CD4-positive, alpha-beta memory T cell (primary cell): ENCODE measurements at places on chromosomes 4 and X.

- H3K27me3 ChIP-seq: no peaks in the 10 kb centered on the region
- DNase-seq: no peak
- H3K27ac ChIP-seq: no peak overlapping the region
- no peaks in the 10 kb centered on the region for H3K36me3 ChIP-seq
- H3K4me3 ChIP-seq: no peak overlapping the region
Measured at GRCh38 chr4:186592966-186593586, 37.7 kb upstream of the MTNR1A start.

DNA sequence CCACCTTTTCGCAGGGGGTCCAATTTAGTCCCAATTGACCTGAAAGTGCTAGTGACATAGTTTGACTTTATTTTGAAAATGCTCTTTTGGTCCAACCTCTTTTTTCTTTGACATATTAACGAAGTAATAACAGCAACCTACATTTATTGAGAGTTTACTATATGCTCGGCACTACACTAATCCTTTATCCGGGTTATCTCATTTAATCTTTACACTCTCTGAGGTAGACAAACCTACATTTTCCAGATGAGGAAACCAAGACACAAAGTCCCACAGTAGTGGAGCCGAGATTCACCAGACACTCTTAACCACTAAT lies 307 bp upstream of the ATRX start:
- H3K36me3 ChIP-seq: no peaks in the 10 kb centered on the region
- peak overlapping the region; percentile 90 for H3K27ac ChIP-seq
- no peaks in the 10 kb centered on the region for H3K27me3 ChIP-seq
- H3K4me3 ChIP-seq: peak overlapping the region; percentile 57
- no peak for DNase-seq
- peaks cover 44% of the 10 kb centered on the region for H3K4me1 ChIP-seq

DNA sequence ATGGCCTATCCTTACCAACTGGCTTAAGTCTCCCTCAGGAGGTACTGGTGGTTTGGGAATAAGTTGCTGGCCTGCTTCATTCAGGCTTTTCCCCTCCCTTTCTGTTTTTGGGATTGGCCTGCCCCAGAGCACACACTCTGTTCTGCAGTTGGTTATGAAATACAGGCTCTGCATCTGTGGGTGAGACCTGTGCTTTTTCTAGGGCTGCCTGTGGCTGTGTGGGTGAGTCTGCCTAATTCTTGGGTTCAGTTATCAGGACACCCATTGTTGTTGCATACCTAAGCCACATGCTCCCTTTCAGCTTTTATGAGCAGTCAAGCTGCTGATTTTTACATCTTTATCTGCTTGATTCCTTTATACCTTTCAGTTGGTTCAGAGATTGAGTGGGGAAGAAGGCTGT lies 19.0 kb upstream of the CWH43 start:
- H3K27ac ChIP-seq: no peak overlapping the region
- DNase-seq: no peak
- H3K4me1 ChIP-seq: no peaks in the 10 kb centered on the region
- no peaks in the 10 kb centered on the region for H3K36me3 ChIP-seq

DNA sequence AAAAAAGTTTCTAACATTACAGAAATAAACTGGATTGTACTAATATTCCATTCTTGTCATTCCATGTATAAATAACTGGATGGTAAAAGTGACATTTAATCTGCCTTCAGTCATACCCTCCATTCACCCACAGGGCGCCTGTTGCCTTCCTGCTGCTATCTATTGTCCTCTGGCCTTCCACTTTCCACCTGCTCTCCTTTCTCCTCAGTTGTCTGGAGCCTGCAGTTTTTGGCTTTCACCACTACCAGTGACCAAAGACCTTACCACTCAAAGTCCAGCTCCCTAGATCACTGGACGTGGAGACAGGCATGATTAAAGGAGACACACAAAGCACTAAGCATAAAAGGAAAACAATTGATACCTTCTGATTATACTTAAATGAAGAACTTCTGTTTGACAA lies 46.2 kb upstream of the NHS start:
- DNase-seq: no peak
- H3K4me1 ChIP-seq: no peaks in the 10 kb centered on the region
- H3K27ac ChIP-seq: no peak overlapping the region
- no peaks in the 10 kb centered on the region for H3K36me3 ChIP-seq
- H3K4me3 ChIP-seq: no peak overlapping the region
- H3K27me3 ChIP-seq: no peaks in the 10 kb centered on the region

DNA sequence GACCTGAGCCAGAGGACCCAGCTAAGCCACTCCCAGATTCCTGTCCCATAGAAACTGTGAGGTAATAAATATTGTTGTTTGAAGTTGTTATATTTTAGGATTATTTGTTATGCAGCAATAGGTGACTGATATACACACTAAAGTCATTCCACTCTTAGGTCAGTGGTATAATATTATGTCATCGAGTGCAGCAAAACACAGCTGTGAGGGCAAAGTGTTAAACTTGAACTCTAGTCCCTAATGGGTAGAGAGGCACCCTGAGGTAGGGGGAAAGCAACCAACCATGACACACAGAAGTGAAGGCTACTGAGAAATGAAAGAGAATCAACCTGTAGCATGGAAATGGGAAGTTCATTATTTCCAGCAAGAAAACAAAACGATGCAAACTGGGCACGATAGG lies 66.6 kb downstream of the ATXN3L start:
- peaks cover 19% of the 10 kb centered on the region for H3K4me1 ChIP-seq
- H3K4me3 ChIP-seq: no peak overlapping the region
- DNase-seq: no peak
- no peak overlapping the region for H3K27ac ChIP-seq
- H3K27me3 ChIP-seq: no peaks in the 10 kb centered on the region

GRCh38 chr4:71231129-71232055 lies 107.4 kb upstream of the SLC4A4 start:
- H3K36me3 ChIP-seq: no peaks in the 10 kb centered on the region
- no peaks in the 10 kb centered on the region for H3K4me1 ChIP-seq
- H3K27me3 ChIP-seq: no peaks in the 10 kb centered on the region

DNA sequence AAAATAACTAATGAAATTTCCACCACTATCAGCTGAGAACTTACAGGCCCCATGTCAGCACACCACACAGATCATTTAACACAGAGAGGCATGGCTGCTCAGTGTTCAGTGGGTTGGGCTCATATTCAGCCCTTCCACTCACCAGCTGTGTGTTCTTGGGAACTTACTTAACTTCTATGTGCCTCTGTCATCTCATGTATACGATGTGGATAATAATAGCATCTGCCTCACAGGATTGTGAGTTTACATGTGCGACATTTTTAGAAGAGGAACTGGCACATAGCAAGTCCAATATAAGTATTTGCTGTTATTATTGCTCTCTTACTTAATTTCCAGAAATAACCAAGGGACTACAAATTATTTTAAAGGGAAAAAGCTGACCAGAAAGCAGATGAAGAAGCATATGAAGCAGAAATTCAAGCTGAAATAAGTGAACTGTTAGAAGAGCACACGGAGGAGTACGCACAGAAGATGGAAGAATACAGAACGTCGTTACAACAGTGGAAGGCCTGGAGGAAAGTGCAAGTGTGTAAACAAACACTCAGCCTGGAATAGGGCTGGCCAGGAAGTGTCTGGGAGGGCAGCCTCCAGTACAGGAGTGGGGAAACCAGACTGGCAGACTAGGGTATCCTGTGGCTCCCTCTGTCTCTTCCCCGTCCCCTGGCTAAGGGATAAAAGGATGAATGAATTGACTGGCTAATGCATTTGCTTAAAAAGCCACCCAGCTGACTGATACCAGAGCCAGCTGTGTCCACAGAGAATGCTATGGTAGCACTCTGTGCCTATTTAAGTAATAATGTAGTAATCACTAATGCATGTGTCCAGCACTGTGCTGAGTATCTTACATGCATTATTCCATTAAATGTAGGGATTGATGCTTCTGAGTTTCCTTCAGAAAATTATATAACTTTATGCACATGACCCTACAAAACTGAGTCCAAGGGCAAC lies 67.1 kb downstream of the CC2D2A start:
- DNase-seq: no peak
- no peaks in the 10 kb centered on the region for H3K4me1 ChIP-seq
- no peaks in the 10 kb centered on the region for H3K27me3 ChIP-seq
- no peak overlapping the region for H3K4me3 ChIP-seq
- H3K27ac ChIP-seq: no peak overlapping the region

GRCh38 chr4:118173126-118173525 lies 138.8 kb downstream of the NDST3 start:
- no peaks in the 10 kb centered on the region for H3K27me3 ChIP-seq
- H3K27ac ChIP-seq: no peak overlapping the region
- H3K36me3 ChIP-seq: no peaks in the 10 kb centered on the region
- DNase-seq: no peak
- H3K4me3 ChIP-seq: no peak overlapping the region
- no peaks in the 10 kb centered on the region for H3K4me1 ChIP-seq

GRCh38 chr4:145153904-145154298 lies 26.5 kb downstream of the OTUD4 start:
- no peaks in the 10 kb centered on the region for H3K4me1 ChIP-seq
- DNase-seq: no peak
- no peaks in the 10 kb centered on the region for H3K27me3 ChIP-seq
- peaks cover 28% of the 10 kb centered on the region for H3K36me3 ChIP-seq

DNA sequence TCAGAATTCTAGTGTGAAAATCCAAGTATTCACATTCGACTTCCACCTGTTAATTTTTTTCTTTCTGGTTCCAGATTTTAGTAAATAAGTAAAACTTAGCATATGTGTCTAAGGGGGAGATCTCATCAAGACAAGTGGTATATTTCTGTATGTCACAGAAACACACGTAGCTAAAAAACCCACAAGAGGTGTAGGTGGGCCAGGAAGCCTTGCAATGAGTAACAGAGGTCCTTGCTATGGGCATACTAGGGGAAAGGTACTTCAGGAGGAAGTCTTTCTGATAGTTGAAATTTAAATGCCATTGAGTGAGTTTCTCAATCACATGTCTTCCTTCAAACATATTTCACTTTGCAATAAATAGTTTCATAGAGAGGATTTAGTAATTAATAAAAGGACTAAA lies 315.8 kb downstream of the MID1IP1 start:
- H3K27ac ChIP-seq: no peak overlapping the region
- no peaks in the 10 kb centered on the region for H3K36me3 ChIP-seq
- no peaks in the 10 kb centered on the region for H3K27me3 ChIP-seq
- DNase-seq: no peak
- no peaks in the 10 kb centered on the region for H3K4me1 ChIP-seq
- no peak overlapping the region for H3K4me3 ChIP-seq

GRCh38 chrX:133373386-133374079 lies 41.8 kb downstream of the GPC4 start:
- no peaks in the 10 kb centered on the region for H3K27me3 ChIP-seq
- H3K4me3 ChIP-seq: no peak overlapping the region
- no peaks in the 10 kb centered on the region for H3K4me1 ChIP-seq
- no peaks in the 10 kb centered on the region for H3K36me3 ChIP-seq
- DNase-seq: no peak
- H3K27ac ChIP-seq: no peak overlapping the region

- no peaks in the 10 kb centered on the region for H3K27me3 ChIP-seq
- H3K27ac ChIP-seq: no peak overlapping the region
- H3K4me3 ChIP-seq: no peak overlapping the region
- H3K36me3 ChIP-seq: no peaks in the 10 kb centered on the region
Measured at GRCh38 chrX:134684956-134685355, 26.7 kb upstream of the PLAC1 start.

DNA sequence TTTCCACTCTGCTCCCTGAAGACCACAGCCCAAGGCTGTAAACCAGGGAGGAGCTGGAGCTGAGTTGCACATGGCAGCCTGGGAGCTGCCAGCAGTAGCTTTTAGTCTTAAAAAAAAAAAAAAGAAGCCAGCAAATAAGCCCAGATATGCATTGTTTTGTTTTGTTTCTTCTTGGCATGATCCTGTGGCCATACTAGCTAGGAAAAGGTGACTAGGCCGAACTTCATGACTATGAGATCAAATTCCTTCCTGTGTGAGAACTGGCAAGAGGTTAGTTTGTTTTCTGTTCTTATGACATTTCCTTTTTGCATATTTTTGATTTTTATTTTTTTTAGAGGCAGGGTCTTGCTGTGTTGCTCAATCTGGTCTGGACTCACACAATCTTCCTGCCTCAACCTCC lies 323.3 kb downstream of the DCTD start:
- no peak for DNase-seq
- H3K27ac ChIP-seq: no peak overlapping the region
- no peaks in the 10 kb centered on the region for H3K27me3 ChIP-seq
- H3K36me3 ChIP-seq: no peaks in the 10 kb centered on the region
- no peak overlapping the region for H3K4me3 ChIP-seq

GRCh38 chrX:149830192-149830873 lies 48.6 kb downstream of the MAGEA9 start:
- peaks cover 13% of the 10 kb centered on the region for H3K4me1 ChIP-seq
- peak overlapping the region; percentile 46 for H3K27ac ChIP-seq
- H3K4me3 ChIP-seq: no peak overlapping the region
- H3K27me3 ChIP-seq: no peaks in the 10 kb centered on the region
- no peak for DNase-seq

DNA sequence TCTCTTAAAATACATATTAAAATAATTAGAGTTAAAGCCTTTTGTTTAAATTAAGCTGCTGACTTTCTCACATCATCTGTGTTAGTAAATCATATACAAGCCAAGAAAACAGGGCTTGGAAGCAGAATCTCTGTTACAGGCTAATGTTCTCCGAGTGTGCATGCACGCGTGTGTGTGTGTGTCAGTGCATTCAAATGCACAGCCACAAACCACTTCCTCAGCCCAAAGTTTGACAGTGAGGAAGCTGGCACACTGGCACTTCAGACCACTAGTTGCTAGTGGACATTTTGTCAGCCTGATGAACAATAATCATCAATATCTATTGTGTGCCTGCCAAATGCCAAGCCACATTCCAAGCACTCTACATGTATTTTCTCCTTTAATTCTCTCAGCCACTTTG lies 5.6 kb downstream of the MAOB start:
- H3K36me3 ChIP-seq: no peaks in the 10 kb centered on the region

- no peak overlapping the region for H3K4me3 ChIP-seq
- no peaks in the 10 kb centered on the region for H3K36me3 ChIP-seq
- DNase-seq: no peak
Measured at GRCh38 chrX:39301036-39301435, 499.8 kb downstream of the MID1IP1 start.

DNA sequence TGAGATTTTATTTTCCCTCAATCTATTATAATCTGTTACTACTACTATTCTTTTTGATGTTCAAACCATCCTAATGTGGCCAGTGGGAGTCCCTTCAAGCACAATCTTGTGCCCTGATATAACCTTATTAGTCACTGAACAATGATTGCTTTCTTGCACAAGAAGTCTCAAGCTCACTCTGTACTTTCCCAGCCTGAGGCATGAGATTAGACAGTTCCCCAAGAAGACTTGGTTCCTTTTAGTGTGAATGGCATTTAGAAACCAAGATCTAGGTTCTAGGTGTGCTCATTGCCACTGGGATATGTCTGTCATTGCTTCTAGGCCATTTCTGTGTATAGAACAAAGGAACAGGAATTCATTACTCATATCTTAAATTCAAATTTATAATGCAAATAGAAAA lies 28.0 kb upstream of the RBM41 start:
- no peaks in the 10 kb centered on the region for H3K27me3 ChIP-seq
- DNase-seq: no peak
- no peaks in the 10 kb centered on the region for H3K36me3 ChIP-seq
- no peak overlapping the region for H3K4me3 ChIP-seq
- no peaks in the 10 kb centered on the region for H3K4me1 ChIP-seq
